PC-9 (cell line): ENCODE measurements at places on chromosomes 12 and 14. TPM values are rescaled to one million over a fixed set of nuclear protein-coding genes. Genes with fewer than 3 reads are reported as not detected.

The OAS2 gene
- total RNA-seq = 0.98 and 1.3 TPM in 2 replicates

The FOXM1 gene
- 161 and 225 TPM in 2 replicates for total RNA-seq

The CIROP gene
- not detected in 2 replicates for total RNA-seq

The TRHDE gene
- 0.15 and 0.74 TPM in 2 replicates for total RNA-seq

The PTPN21 gene
- total RNA-seq = 4.0 and 4.7 TPM in 2 replicates

DNA sequence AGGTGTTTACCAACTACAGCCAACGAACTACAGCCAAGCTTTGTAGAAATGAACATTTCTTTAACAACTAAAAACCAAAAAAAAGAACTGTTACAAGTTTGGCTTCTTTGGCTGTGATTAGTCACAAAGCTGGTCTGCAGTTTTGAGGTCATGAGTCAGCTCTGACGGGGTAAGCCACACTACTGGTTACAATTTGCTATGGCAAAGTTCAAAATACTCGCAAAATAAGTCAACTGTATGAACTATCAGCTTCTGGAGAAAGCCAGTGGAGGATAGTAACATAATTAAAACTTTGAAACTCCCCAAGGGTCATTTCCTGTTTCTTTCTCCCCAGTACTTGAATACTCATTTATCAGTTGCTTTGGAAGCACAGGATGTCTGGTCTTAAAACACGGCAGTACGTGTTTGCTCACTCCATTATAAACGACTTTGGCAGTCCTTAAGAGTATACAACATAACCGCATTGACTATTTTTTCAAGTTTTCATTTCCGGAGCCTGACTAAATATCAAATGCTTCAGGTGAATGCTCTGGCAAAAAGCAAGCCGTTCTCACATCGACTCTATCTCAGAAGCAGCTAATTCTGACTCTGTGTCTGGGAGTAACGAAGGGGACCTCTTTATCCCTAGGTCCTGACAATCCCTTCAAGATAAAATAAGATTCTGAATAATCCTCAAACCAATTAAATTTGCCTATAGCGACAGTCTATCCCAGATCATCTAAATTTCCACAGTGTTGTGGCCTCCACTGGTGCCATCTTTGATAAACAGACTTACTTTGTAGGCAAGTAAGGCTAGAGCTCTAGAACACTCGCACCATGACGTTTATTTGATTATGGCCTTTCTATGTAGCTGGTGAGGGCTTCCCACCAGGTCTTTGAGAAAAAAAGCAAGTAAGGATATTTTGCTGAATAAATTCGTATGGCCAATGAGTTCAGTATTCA lies 10.6 kb downstream of the PHLDA1 start:
- DNase-seq = peak; percentile 95

DNA sequence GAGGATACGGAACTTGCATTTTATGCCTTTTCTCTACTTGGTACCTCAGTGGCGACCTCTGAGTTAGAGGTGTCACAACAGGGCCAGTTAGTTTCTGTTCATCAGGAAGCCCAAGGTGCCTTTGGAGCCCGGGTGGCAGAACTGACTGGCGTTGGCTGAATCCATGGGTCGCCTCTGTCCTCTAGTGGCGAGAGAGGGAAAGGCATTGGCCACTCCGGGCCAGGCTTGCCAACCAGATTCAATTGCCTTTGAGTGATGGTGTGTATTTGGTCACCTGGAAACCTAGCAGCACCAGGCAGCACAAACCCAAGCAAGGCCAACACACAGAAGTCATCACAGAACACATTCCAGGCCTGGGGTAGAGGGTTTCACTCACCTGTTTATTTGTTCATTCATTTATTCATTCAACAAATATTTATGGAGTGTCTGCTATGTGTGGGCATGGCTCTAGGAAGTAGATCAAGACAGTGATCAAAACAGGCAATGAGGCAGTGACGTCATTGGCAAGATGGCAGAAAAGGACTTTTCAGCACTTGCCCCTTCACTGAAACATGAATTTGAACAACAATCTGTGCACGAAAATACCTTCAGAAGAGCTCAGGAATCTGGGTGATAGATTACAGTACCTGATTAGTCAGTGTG lies 40.5 kb upstream of the KCNA5 start:
- no peak for DNase-seq

GRCh38 chr14:95531473-95531872 lies 3.4 kb upstream of the GLRX5 start:
- DNase-seq = peak; percentile 54

DNA sequence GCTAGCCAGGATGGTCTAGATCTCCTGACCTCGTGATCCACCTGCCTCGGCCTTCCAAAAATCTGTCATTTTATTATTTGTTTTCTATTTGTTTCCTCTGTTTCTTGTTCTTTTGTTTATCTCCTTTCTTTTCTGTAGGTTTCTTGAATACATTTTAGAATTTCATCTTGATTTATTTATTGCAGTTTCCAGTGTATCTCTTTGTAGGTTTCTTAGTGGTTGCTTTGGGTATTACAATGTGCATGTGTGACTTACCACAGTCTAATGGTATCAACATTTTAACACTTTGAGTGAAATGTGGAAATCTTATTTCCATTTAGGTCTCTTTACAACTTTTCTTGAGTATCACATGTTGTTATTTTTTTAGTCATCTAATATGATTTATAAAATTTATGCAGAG lies 29.9 kb upstream of the MUCL1 start:
- no peak for DNase-seq

- peak; percentile 74 for DNase-seq
Measured at GRCh38 chr14:23984891-23985602, 3.7 kb upstream of the DHRS4L2 start.

DNA sequence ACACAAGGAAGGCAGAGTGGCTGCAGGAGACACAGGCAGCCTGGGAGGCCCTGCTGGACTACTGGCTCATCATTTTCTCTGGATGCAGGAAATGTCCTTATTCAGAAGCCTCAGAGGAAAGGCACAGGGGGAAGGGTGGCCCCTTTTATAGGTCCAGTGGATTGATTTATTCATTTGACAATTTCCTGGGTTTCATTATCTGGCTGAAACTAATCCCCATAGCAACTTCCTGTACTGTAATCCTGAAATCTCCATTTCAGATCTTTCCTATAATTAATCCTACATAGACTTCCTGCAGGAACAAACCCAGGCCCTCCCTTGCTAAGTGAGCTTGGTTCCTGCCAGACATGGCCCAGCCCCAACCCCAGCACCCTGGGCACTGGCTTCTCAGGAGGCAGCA lies 23.0 kb downstream of the KRT76 start:
- DNase-seq = no peak

GRCh38 chr12:21336656-21337055 lies 1.9 kb upstream of the SLCO1A2 start:
- no peak for DNase-seq

DNA sequence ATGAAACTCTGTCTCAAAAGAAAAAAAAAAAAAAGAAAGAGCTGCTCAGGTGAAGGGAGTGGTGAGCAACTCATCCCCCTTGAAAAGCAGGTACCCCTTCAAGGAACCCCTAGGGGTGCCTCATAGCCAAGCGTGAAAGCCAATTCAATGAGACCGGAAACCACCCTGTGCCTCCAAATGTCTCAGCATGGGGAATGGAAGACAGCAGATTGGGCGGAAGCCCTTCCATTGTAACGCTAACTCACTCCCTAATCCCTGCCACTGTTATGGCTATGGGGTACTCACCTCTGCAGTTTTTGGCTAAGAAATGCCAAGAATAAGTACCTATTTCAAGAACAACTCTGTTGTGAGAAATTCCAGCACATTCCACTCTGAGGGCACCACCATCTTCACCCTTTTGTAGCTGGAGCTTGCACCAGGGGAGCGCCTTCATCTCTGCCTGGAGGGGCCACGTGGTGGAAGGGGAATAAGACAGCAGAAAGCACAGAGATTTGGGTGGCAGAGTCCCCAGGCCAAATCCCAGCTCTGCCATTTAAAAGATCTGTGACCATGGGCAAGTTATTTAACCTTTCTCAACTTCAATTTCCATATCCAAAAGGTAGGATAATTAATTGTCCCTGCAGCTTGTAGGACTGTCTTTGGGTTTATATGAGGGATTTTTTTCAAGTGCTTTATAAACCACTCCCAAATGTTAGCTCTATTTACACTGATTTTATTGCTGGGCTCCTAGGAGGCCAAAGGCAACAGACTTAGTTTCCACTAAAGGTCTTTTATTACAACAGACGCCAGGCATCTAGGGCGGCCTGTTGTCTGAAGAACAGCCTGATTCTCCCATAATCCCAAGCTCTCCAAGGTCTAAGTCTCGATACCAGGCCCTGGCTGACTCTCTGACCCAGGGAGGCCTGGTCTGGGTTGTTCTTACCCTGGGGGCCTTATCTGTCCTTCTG lies 63.9 kb downstream of the ITPK1 start:
- no peak for DNase-seq

DNA sequence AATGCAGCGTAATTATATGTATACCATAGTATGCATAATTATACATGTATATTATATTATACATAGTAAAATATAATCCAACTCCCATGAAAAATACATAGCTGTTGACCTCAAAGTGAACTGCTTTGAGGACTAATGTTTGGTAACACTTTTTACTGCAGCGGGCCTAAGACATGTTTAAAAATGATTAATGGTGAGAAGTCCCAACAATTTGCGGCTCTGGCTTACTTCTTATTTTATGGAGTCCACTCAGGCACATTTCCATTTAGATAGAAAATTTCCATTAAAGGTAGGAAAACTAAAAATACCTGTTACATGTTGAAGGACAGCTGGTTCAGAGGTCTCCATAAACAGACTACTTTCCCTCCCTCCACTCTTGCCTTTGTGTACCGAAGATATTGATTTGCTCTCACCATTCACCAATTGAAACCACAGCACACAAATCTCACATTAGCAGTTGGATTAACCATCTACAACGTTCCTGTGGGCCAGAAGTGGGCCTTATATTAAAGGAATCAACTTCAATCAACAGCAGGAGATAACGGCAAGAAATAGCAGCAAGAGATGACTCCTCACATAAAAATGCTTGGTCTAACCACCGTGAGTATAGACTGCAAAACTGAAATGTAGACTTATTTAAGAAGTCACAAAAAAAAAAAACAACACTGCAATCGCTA lies 14.1 kb upstream of the NT5DC3 start:
- no peak for DNase-seq

DNA sequence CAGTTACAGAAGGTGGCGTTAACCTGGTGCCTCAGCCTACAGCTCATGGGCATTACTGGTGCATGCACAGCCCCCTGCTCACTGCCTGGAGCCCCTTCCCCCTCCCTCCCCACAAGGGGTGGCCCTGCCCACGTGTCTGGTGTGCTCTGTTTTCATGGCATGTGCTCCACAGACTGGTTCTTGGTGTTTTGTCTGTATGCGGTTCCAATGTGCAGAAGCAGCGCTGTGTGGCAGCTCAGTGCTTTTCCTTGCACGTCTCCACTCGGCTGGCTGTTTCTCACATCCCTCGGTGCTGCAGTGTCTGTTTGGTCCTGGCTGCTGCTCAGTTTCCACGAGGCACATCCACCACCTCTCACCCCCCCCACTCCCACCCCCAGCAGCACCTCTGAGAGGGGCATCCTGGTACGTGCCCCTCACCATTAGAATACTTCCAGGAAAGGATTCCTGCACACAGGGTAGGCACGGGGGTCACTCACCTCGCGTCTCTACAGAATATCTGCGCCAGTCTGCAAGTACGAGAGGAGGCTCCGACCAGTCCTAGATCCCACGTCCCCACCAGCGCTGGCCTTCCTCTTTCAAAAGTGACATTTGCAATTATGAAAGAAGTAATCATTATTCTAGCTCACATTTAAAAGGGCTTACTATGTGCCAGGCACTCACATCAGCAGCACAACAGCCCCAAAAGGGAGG lies 27.1 kb downstream of the DIO3 start:
- no peak for DNase-seq

DNA sequence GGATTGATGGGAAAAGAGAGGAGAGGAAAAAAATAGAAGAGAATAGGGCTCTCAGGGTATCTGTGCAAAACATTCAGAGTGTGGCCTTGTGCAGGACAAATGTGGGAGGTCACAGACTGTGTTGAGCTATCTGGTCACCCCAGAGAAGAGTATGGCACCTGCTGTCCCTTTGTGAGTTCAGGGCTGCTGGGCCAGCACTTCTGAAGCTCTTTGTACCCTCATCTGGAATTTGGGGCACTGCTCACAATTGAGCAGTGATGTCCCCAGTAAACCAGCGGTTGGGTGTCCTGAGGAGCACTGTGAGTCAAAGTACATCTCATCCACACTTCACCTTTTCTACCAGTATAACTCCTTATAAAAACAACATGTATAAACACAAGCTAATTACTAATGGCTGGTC lies 2.6 kb upstream of the KRT81 start:
- DNase-seq = no peak

DNA sequence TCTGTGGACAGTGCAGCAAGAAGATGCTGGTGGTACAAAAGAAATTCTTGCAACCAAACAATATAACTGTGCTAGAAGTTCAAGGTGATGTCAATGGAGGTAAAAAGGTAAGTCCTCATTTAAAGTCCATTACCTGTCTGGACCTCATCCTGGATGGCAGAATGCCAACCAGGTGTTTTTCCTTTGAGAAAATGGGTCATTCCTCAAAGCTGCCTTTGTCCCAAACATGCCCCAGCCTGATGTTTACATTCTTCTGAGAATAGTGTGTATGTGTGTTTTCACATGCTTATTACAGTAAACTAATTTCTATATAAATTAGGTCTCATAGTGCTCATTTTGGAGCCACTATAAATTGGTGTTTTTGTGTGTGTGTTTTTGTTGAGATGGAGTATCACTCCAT lies 24.9 kb downstream of the ACTR6 start:
- DNase-seq = no peak
